Subcutaneous adipose tissue (tissue), 4 donors: ENCODE measurements at places on chromosomes 6 and 20. TPM values are rescaled to one million over a fixed set of nuclear protein-coding genes. Genes with fewer than 3 reads are reported as not detected.

Gene CST5
- total RNA-seq = not detected

Gene BNIP5
- total RNA-seq = not detected

Gene CALHM5
- 3.3 TPM for total RNA-seq

Gene DTD1
- 15.8 TPM for total RNA-seq

Gene HSPA12B
- total RNA-seq = 33.7 TPM

Gene MUCL3
- not detected for total RNA-seq
